ENCODE measurements at places on chromosomes 4 and X.

DNA sequence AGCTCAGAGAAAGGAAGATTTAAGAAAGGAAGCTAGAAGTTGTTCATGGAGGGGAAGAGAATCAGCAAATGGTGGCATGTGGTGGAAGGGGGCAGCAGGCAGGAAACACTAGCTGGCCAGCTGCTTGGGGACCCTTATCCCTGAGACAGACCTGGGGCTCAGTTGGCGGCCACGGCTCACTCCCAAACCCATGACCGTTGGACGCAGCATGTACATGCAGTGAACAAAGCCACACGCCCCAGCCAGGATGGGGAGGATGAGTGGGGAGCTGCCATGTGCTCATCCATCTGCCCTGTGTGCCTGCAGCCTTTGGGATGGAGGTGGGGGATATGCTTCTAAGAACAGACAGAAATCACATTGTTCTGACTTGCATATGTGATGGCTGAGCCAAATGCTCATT lies 155.2 kb upstream of the PABPC5 start:
- H3K27ac ChIP-seq = no peak overlapping the region
- no peaks in the 10 kb centered on the region for H3K27me3 ChIP-seq
- H3K36me3 ChIP-seq = no peaks in the 10 kb centered on the region
- H3K4me3 ChIP-seq = no peak overlapping the region

DNA sequence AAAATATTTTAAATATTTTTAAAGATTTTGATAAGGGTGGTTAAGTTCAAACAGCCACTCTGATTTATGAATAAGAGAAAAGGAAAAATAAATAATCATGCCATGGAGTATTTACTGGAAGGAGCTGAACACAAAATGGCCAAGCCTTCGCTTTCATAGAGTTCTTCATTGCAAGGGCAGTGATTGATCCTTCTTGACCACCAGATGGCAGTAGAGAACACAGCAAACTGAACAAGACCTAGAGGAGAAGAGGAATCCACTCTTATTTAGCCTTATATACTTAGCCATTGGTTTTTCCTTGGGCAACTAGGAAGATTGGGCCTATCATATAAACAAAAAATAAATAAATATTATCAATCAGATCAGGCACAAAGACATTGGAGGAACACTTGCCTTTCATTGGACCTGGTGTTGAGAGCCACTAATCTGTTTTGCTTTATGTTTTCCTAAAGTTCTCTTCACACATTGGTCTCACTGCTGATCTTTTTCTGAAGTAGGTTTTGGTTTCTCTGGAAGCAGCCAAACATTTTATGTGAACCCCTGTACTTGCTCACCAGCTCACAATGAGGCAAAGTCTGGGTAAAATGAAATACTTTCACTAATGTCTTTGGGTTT lies 58.1 kb upstream of the PARM1 start:
- no peak overlapping the region for H3K4me3 ChIP-seq
- peak; percentile 20 for DNase-seq
- H3K4me1 ChIP-seq = peaks cover 22% of the 10 kb centered on the region
- no peak overlapping the region for H3K27ac ChIP-seq

DNA sequence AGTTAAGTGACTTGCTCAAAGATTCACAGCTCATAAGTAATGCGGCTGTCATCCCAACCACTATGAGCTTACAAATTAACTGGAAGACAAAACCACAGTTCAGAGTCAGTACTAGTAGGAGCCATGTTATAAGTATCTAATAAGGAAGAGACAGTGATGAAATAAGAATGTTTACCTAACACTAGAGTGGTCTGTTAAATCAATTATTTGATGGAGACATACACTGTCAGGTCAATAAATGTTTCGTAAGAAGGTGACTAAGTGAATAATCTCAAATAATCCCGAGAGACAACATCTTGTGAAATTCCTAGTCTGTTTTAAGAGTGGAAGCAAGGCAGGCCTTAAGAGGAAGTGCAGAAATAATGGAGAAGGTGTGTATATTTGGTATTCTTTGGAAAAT lies 25.8 kb upstream of the AMELX start:
- H3K4me3 ChIP-seq = no peak overlapping the region
- no peaks in the 10 kb centered on the region for H3K36me3 ChIP-seq
- H3K27ac ChIP-seq = no peak overlapping the region
- H3K4me1 ChIP-seq = no peaks in the 10 kb centered on the region

DNA sequence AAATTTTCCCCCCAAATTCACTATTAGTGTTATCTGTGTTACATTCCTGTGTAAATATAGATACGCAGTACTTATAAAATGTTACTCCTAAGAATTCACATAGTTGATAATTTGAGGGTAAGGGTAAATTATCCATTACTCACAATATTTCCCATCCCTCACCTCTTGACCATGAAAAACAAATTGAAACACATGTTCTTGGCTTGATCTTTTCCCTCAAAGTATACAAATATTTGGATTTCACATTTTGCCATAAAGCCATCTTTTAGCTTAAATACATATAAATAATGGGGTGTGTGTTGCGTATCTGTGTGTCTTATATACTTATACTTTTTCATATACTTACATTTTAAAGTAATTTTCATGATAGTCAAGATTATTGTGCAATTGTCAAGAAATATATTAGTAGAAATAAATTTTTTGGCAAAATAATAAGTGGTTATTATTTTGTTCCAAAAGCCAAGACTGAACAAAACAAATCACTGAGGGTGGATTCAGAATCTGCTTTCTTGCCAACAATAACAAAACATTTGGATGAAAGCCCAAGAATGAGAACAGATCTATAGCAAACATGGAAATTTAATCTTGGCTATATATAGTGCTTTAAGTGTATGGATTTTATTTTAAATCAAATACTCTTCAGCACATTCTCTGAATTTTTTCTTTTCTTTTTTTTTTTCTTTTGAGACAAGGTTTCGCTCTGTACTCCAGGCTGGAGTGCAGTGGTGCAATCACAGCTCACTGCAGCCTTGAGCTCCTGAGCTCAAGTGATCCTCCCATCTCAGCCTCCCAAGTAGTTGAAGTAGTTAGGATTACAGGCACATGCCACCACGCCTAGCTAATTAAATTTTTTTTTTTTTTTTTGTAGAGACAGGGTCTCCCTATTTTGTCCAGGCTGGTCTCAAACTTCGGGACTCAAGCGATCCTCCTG lies 48.5 kb upstream of the PRSS48 start:
- no peak overlapping the region for H3K4me3 ChIP-seq
- no peaks in the 10 kb centered on the region for H3K27me3 ChIP-seq
- no peaks in the 10 kb centered on the region for H3K4me1 ChIP-seq
- DNase-seq = no peak
- no peaks in the 10 kb centered on the region for H3K36me3 ChIP-seq

GRCh38 chrX:122626871-122627270 lies 557.2 kb upstream of the GRIA3 start:
- no peak overlapping the region for H3K27ac ChIP-seq
- no peaks in the 10 kb centered on the region for H3K36me3 ChIP-seq
- no peaks in the 10 kb centered on the region for H3K27me3 ChIP-seq
- no peak for DNase-seq
- no peaks in the 10 kb centered on the region for H3K4me1 ChIP-seq

DNA sequence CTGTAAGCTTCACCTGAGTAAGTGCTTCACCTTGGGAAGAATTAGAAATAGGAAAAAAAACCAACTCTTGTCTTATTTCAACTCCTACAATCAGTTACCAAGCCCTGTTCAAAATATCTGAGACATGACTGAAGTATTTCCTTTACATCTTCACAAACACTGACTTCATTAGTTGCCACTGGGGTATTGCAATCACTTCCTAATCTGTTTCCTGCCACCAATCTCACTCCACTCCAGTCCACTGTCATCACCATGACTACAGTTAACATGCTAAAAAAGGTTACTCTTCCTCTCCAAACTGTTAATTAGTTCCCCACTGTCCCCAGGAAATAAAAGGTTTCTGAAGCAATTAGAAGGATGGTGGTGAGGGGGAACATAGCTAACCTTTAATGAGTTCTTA lies 3.3 kb upstream of the SUPT20HL1 start:
- H3K27me3 ChIP-seq = no peaks in the 10 kb centered on the region
- no peak overlapping the region for H3K4me3 ChIP-seq
- H3K27ac ChIP-seq = no peak overlapping the region
- H3K4me1 ChIP-seq = no peaks in the 10 kb centered on the region
- DNase-seq = no peak

DNA sequence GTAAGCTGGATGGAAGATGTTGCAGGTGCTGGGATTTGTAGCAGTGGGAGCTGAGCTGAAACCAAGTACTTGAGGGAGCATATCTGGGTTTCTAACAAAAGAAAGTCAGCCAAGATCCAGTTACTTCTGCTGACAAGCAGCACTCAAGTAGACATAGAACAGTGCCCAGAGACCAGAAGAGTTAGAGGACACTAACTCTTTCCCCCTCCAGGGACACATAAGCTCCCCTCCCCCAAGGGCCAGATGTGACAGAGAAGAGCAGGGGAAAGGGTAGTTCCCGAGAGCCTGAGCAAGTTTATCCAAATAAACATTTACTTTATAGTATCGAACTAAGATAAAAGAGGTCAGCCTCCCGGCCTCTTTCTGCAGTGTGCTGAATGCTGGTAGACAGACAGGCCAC lies 12.2 kb downstream of the TRPC3 start:
- no peaks in the 10 kb centered on the region for H3K4me1 ChIP-seq
- H3K36me3 ChIP-seq = no peaks in the 10 kb centered on the region
- H3K27me3 ChIP-seq = no peaks in the 10 kb centered on the region
- H3K27ac ChIP-seq = no peak overlapping the region
- H3K4me3 ChIP-seq = no peak overlapping the region

All from GM12878 (cell line).